ENCODE measurements at places on chromosomes 7 and 10.

- DNase-seq, result no peak
Measured at GRCh38 chr10:126337251-126337810, 50.9 kb downstream of the ADAM12 start.

DNA sequence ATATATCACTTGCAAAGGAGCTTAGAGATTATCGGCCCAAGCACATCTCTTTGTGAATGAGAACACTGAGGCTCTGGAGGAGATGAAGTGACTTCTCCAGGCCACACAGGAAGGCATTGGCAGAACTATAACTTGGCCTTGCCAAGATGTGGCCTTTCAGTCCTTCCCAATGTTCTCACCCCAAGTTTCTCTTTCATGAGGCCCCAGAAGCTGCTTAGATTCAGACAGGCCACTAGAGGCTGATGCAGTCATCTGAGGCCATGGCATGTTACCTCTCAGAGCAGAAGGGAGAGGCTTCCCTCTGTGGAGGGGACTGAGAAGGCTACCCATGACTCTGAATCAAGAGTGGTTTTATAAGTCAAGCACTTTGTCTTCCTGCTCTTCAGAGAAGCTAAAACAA, 1003.7 kb downstream of the LRMDA start:
- no peak for DNase-seq

DNA sequence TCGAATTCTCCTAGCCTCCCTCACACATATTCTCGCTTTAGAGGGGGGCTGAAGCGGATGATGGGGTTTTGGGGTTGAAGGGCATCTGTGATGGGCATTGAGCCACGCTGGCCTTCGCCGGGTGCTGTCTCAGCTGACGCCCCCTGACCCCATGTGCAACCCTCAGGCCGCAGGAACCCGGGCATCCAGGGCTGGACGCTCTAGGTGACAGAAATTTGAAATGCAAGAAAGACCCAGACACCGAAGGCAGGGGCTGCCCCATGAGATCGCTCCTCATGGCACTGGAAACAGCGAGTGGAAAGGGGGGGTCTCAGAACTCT, 664 bp upstream of the C10orf88 start:
- DNase-seq, result no peak

DNA sequence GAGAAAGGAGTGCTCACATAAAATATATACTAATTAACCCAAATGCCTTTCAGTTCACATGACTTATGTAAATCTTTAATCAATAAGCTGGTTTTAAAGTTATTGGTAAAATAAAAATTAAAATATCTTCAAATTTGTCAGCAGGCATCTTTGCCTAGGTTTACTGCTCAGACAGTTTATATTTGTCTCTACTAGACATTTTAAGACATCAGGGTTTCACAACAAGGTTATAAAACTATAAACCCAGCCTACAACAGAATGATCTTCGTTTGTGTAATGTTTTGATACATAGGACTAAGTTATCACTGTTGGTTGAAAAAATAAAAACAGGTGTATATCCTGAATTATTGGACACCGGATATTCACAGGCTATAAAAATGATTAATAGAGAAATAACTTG, 67.4 kb downstream of the TYW1B start:
- DNase-seq, result no peak

- no peak for DNase-seq
Measured at GRCh38 chr7:47666164-47666862, 84.4 kb upstream of the TNS3 start.

Measured in glutamatergic neuron (in vitro differentiated cells).